Liver (tissue), 10 donors: ENCODE measurements at places on chromosomes 1 and 21.

- DNase-seq = no peak
Measured at GRCh38 chr1:213120386-213120785, 69.3 kb downstream of the RPS6KC1 start.

DNA sequence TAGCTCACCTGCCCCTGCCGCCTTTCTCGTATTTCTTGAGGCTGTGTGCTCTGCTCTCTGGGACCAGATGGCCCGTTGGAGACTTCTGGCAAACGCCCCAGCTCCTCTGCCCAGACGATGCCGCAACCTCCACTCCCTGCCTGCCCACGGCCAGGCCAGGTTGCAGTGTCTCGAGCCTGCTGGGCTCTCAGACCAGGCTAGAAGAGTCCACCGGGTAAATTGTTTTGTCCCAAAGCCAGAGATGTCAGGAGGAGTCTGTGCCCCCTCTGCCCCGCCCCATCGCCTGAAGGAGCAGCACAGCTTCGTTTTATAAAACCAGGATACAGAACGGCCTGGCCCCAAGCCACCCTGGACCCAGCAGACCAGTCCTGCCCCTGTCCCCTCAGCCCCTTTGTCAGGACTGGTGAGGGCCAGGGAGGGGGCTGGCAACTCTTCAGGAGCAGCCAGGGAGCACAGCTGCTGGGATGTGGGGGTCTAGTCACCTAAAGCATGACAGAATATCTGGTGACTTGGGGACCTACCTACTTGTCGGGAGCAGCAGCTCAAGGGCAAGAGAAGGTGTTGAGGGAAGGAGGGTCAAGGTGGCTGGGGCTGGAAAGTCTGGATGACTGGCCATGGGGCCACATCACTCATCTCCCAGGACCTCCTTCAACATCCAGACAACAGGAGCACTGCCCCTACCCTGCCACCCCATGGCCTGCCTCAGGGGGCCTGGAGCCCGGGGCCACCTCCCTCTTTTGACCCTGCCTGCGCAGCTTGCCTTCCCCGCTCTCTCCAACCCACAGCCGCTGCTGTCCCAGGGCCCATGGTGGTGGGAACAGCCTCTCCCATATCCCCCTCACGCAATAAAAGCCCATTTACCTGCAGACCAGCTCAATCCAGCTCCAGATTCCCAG, 33.9 kb upstream of the LBR start:
- DNase-seq = no peak

DNA sequence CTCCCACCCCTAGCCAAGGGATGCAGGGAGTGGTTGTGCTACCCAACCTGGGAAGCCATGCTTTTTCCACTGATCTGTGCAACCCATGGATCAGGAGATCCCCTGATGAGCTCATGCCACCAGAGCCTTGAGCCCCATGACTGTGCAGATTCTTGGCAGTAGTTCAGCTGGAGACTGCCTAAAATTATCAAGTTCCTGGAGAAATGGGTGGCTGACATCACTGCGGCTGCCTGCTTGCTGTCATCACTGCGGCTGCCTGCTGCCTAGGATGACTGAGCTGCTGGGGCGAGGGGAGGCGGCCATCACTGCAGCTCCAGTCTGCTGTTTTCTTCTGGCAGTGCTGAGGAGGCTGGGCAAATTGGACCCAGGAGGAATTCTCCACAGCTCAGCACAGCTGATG, 159.2 kb downstream of the AGBL4 start:
- no peak for DNase-seq

DNA sequence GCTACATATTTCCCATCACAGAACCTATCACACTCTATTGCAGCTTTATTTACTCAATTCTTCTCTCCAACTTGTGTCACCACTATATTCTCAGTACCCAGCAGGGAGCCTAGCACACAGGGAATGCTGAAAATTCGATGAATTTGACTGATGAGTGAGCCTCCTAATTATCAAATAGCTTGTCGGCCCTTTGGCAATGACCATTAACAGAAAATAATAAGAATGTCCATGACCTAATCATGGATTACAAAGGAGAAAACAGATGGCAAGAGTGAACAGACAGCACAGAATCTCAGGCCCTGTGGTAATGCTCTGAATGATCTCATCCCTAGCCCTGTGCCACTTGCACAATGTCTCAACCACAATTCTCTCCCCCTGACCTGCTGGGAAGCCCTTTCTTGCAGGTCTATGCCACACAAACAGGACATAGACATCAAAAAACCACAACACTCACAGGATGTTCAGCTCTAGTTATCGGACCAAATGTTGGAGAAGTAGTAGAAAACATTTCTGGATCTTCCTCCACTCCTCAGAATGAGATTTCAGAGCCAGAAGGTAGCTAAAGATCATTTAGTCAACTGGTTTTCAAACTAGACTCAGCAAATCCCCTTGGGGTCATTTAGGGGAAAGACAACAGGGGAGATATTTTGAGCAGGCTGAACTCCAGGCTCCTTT, 68.4 kb downstream of the LUZP1 start:
- no peak for DNase-seq

GRCh38 chr1:162372159-162373071, 4.2 kb downstream of the SPATA46 start:
- peak; percentile 73 for DNase-seq

- no peak for DNase-seq
Measured at GRCh38 chr1:11671205-11671543, 7.2 kb downstream of the FBXO6 start.

GRCh38 chr1:74729741-74730478, 2.9 kb downstream of the CRYZ start:
- DNase-seq = no peak

DNA sequence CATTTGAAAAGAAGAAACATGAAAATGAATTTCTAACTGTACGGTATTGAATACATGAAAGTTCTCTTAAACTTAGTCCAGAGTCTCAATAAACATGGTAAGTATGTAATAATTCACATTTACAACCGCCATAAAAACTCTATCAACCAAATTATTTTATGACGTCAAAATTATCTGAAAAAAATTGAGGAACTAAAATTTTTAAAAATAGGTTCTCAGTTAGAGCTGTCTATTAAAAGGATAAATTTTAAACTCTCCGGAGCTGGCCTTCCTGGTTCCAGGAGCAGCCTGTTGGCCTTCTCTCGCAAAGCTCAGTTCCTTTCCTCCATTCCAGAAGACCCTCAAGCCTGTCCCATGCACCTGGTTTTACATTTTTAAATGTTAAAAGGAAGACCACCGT, 18.7 kb upstream of the ETS2 start:
- no peak for DNase-seq
